ENCODE measurements at places on chromosomes 4 and X.

DNA sequence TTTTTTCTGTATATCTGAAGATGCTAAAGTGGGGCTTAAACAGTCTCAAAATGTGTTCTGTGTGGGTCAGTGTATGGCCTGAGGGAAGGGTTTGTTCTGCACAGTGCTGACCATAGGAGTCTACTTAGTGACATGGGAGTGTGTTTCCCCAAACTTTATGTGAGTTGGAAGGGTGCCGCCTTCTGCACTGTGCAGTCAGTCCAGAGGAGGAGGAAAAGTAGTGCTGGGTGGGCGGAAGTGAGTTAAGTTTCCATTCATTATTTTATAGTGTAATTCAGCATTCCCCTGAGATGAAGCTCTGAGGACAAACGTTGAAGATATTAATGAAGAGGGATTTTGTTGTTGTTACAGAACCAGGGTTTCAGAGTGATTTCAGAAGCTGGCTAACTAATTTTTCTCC is 2.9 kb downstream of the CHST7 start:
- no peak for DNase-seq

- DNase-seq, result no peak
Measured at GRCh38 chr4:78599931-78600375, 48.4 kb downstream of the ANXA3 start.

GRCh38 chr4:139556724-139557555 is 921 bp upstream of the SETD7 start:
- DNase-seq, result no peak

- DNase-seq, result no peak
Measured at GRCh38 chr4:84578540-84579402, 4.2 kb upstream of the CDS1 start.

DNA sequence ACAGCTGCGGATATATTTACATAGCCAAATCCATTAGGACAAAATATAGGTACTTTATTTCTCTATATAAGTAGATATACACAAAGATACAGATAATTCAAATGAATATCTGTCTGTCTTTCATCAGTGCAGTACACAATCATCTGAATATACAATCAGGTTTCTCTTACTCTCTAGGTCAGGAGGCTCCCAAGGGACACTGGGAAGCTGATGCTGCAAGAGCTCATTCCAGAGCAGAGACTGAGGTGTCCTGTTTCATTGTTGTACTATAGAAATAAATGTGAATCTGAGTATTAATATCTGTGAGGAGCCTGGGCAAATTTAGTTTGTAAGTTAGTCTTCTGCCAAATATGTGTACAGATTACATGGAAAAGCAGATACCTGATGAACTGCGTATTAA is 4.2 kb downstream of the TLL1 start:
- DNase-seq, result no peak
